ENCODE measurements at places on chromosomes 16 and 17.
A peak's percentile ranks its signal among the peaks of the same experiment; 100 is the strongest.

GRCh38 chr17:59607817-59608403 lies 11.8 kb upstream of the CLTC start:
- DNase-seq = no peak

DNA sequence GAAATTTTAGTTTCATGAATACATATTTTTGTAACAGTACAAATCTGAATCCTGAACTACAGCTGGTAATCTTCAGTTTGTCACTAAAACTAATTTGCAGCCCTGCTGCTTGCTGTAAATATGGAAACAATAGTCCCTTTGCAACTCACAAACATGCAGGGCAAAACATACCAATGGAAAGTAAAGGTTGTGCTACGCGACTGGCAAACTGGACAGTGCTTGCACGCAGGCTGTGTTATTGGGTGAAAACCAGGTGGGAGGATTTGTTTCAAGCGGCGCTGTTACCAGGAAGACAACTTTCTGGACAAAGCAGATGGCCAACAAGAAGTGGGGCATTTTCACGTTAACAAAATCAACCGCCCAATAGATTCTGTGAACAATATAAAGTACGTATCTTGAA lies 93.5 kb downstream of the CDYL2 start:
- no peak for DNase-seq

DNA sequence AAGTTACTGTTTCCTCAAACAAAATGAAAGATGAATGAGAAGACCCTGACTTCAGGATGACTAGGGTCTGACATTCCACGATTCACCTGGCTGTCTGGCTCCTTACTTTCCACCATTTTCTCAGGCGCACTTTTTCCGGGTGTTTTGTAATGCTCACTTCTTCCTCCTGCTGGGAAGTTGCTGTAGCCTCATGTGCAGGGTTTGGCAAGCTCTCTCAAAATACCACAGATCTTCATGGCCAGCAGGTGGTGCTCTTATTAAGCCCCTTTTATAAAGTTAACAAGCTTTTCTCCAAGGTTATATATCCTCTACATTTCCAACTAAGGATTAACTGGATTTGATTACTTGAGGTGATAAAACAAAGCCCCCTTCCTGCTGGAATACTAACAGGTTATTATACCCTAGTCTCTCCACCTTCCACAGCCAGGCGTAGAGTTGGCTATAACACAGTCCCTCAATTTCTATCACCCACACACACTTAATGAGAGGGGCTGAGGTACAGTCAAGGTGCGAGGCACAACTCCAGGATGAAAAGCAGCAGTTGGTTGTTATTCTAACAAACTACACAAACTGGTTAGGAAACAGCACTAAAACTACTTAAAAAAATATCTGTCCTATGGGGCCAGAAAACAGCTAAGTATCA lies 45.4 kb downstream of the STH start:
- DNase-seq = no peak

- DNase-seq = no peak
These were observed 6.4 kb downstream of the PRKCA start for GRCh38 chr17:66308856-66309255.

DNA sequence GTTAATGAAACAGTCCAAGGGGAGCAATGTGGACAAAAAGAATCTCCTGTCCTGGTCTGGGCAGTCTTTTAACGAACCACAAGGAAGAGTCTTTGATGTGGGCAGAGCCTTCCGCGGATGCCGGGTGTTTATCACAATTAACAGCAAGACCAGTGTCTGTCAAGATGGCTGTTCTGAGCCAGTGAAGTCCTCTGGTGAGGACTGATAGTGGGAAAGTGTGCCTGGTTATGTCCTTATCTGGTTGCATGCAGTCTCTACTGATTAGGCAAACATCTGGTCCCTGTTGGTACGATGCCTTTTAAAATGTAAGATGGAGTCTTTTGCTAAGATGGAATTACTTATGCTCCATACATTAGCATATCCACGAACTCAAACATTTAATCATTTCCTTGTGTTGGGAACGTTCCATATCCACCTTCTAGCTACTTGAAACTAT lies 88.5 kb downstream of the ZNF18 start:
- no peak for DNase-seq

- no peak for DNase-seq
These were observed 6.6 kb downstream of the KRABD2 start for GRCh38 chr17:8369944-8370343.

DNA sequence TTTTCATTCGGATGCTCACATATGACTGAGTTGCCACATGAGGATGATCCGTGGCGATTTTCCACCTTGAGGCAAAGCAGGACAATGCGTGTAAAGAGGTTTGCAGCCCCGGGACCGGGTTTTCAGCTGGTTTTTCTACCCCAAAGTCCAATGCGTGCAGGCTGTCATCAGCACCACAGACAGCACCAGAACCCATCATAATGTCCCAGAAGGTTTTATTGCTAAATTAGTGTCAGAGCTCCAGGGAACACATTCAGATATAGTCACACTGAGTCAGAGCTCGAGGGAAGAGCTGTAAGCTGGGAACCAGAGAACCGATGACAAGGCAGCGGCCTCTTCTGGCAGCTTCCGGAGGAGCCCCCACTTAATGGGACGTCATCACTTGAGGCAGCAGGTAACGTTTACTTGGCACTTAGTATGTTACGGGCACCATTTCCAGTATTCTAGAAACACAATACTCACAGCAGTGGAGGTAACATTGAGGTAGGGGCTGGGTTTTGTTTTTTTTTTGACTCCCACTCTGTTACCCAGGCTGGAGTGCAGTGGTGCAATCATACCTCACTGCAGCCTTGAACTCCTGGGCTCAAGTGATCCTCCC lies 8.9 kb upstream of the NAGPA start:
- no peak for DNase-seq

GRCh38 chr16:66471716-66472393 lies 44.8 kb downstream of the BEAN1 start:
- DNase-seq = no peak

GRCh38 chr16:17467923-17468540 lies 2.7 kb downstream of the XYLT1 start:
- peak; percentile 39 for DNase-seq

DNA sequence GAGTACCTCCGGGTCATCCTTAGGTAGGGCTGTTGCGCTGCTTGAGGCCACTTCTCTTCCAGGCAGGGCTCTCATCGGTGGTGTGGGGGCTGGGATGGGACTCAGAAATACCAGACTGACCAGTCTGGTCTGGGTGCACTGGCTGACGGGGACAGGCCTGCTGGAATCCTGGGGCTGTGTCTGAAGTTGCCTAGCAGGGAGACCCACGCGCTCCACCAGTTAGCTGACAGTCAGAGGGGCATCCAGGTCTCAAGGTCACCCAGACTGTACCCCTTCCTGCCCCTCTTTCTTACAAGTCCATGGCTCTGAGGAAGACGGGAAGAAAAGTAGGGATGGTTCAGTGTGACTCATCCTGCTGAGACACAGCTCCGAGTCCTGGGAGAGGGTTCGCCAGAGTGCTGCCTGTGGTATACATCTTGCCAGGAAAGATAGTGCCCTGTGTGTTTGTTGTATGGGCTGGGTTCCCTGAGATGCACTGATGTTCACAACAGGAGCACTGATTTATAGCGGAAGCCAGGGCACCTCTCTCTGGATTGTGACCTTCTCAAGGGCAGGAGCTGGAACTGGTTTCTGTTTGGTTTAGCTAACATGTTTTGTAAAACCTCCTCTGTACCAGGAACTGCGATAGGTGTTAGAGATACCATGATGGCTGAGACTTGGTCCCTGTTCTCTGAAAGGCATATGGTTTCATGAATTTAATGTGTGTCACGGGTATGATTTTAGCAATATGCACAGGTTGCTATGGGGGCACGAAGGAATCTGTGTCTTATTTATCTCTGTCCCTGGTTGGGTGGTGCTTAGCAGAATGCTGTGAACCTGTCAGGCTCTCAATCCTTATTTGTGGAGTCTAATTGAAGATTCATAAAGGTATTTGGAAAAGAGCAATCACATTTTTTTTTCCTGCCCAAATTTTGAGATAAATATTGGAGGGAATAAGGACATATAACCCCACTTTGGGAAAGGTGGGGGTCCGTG lies 97.5 kb downstream of the OR1D5 start:
- DNase-seq = no peak

GRCh38 chr16:3147046-3147756 lies 12.4 kb downstream of the ZNF213 start:
- no peak for DNase-seq

DNA sequence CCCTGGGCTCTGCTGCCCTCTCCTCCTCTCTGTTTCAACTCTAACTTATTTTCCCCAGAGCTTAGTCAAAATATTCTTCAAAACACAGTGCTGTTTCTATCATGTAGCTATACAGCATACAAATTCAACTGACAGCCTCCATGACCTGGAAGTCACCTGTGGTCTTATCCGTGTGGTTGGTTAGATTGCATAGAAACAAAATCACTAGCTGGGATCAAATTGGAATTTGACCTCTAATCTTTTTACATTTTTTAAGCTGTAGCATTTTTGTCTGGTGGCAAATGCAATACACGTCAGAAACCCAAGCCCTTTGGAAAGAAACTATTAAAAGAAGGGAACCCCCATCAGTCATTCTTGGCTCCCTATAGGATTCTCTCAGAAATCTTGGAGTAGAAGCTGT lies 57.3 kb downstream of the ABCC12 start:
- no peak for DNase-seq

DNA sequence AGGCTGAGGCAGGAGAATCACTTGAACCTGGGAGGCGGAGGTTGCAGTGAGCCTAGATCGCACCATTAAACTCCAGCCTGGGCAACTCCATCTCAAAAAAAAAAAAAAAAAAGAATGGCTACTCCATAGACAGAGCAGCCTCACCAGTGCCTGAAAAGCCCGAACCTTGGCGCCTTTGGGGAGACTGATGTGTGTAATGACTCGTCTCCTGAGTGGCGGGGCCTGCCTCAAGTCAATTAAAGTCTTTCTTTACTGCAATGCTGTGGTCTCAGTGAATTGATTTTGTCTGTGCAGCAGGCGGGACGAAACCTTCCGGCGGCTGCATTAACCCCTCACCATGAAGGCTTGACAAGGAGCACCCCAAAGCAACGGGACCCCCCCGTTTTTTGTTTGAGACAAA lies 3.5 kb upstream of the UQCC4 start:
- no peak for DNase-seq

DNA sequence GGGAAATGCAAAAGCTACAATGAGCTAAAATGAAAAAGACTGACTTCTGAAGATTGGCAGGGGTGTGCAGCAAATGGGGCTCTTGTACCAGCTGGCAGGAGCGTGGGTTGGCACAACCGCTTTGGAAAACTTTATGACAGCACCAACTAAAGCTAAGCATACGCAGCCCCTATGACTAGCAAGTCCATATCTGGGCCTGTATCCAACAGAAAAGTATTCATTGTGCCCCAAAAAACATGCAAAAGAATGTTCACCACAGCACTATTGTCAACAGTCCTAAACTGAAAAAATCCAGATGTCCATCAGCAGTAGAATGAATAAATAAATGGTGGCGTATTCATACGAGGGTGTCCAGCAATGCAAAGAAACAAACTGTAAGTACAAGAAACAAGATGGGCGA lies 22.6 kb upstream of the ITGA3 start:
- no peak for DNase-seq

DNA sequence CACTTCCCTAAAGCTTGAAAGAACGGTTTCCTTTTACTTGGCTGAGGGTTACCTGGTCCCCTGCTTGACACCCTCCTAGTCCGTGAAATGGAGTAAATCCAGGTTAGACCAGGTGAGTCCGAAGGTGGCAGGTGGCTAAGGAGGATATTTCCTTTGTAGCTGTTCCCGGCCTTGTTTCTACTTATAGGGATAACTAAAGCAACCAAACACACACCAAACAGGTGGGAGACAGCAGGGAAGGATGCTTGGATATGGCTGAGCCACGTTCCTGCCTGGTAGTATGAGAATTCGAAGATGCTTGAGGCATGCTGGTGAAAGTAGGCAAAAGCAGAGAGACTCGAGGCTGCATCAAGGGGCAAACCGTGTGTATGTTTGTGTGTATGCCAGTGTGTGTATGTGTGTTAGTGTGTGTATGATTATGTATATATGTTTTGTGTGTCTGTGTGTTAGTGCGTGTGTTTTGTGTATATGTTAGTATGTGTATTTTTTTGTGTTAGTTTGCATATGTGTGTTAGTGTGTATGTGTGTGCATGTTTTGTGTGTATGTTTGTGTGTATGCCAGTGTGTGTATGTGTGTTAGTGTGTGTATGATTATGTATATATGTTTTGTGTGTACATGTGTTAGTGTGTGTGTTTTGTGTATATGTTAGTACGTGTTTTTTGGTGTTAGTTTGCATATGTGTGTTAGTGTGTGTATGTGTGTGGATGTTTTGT lies 28.9 kb downstream of the RBFOX1 start:
- no peak for DNase-seq

- no peak for DNase-seq
These were observed 41.5 kb downstream of the GLG1 start for GRCh38 chr16:74565378-74565777.

GRCh38 chr16:56921571-56921970 lies 10.4 kb upstream of the HERPUD1 start:
- no peak for DNase-seq
